ENCODE measurements at places on chromosomes 13 and 19.

GRCh38 chr13:42986176-42986574 lies 5.9 kb downstream of the EPSTI1 start:
- no peak for ATAC-seq

DNA sequence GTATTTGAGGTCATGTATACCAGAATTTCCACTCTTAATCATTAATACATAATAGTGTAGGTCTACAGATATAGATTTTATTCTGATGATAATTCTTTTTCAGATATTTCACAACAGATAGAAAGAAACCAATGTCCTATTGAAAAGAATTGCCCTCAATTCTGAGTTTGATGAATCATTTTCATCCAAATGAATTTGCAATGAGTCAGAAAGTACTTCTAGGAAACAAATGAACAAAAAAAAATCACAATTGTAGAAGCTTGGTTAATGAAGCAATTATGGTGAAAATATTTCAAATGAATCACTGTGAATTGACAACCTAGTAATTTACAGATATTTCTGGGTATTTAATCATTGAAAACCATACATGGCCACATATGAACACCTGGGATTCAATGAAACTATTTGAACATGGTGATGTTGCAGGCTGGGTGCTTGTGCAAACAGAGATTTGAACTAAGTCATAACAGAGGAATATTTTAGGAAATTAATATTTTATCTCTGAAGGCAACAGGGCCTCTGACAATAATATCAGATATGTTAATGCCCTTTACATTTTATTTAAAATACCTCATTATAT lies 360.9 kb downstream of the SLITRK5 start:
- ATAC-seq: no peak

- no peak for ATAC-seq
These were observed 560.9 kb upstream of the PCDH9 start for GRCh38 chr13:67791047-67791446.

GRCh38 chr13:78402708-78403400 lies 200.5 kb downstream of the POU4F1 start:
- no peak for ATAC-seq

- ATAC-seq: no peak
These were observed 2486.0 kb upstream of the PCDH20 start for GRCh38 chr13:63901630-63902029.

DNA sequence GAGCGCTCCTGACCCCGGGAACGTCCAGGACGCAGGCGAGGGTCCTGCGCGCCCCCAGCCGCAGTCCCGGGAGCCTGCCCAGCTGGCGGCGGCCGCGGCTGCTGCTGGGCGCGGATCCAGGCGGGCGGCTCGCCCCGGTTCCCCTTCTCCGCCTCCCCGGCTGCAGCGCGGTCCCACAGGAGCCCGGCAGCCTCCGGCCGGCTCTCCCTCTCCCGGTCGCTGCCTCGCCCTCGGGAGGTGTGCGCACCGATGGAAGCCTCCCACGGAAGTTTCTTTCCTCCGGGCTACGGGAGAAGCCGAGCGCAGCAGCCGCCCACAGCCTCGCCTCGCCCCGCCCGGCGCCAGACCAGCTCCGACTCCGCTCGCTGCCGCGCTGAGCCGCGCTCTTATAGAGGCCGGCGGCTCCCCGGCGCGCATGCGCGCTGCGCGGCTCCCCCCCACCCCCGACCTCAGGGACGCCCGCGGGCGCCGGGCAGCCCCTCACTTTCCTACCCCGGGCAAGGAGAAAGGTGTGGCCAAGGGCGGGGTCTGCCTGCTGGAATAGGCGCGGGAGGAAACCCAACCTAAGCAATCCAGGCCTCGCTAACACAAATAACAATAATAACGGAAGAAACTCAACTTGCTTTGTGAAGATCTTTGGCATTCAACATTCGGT lies at the start of gene SHISA2:
Gene SHISA2 (minus strand): TSS at position 360 of the 655 bp plus-strand sequence. CDS start 1,041 bp downstream, outside the sequence.
- ATAC-seq: peak; percentile 74

DNA sequence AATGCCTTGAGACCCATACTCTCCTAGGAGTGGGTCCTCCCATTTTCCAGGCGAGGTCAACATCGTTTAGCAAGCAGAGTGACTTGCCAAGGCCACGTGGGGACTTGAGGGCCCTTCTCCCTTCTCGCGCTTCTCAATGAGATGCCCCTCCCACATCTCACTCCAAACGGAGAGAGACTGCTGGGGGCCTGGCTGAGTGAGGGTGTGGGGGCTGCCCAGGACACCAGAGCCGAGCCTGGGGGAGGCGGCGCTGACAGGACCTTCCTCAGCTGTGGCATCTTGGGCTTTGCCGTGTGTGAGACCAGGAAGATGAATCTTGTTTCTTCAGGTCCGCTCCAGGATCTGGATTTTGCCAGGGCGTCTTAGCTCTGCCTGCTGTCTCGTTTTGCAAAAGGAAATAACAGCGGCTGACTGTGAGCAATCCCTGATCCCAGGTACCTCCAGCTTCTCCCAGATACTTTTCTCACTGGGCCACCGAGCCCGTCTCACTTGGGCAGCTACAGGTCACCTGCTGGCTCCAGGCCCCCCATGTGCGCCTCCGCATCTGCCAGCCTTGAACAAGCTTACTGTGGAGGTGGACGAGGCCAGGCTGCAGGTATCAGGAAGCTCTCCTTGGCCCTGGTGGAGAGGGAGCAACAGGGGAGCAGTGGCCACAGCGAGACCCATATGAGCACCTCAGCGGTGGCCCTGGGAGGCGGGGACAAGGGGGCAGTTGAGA lies 6.0 kb downstream of the COX6B2 start:
- no peak for ATAC-seq

DNA sequence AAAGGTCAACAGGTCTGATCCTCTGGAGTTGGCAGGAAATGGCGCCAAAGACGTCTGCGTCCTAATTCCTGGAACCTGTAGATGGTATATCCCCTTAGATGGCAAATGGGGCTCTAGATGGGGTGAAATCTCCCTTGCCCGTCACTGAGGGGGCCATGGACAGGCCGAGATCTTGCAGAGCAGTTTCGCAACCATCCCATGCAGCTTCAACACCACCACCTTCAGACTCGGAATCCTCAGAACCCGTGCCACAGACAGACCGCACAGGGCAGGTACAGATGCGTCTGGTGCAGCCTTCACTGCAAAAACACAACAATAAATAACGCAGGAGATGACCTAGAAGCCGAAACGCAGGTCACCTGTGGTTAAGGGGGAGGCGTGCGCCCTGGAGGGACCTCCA lies 17.7 kb downstream of the REXO1 start:
- ATAC-seq: no peak

DNA sequence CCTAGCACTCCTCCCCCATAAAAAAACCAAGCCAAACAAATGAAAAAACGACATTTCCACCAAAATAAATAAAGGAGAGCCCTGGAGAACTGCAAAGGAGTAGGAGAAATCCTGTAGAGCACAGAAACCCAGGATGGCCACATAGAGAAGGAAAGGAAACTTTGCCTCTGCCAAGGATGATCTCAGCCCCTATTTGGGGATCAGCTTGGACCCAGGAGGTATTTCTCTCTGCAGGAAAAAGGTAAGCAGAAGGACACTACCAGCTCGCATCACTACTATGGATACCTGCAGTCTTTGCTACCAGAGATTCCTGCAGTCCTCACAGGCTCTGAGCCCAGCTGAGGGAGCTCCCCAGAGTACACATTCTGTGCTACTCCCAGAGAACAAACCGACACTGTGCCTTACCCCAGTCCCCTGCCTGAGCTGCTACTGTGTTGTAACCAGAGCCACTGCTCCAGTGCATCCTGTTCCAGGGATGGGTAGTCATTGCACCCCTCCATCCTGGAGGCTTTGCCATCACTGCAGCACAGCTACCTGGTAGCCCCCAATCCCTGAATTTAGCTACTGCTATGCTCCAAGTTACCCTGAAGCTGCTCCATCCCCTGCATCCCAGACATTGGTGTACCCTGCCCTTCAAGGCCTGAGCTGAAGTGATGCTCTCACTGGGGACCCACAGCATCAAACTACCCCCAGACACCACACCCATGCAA lies 41.7 kb downstream of the VWA8 start:
- ATAC-seq: peak; percentile 44

- no peak for ATAC-seq
These were observed 15.3 kb downstream of the NAXD start for GRCh38 chr13:110630566-110631119.

GRCh38 chr13:69565334-69565733 lies 542.3 kb upstream of the ATXN8OS start:
- ATAC-seq: peak; percentile 99

Data from SK-N-SH treated with all-trans-retinoic acid at 6 μM for 48 hours (cell line).